ENCODE measurements at places on chromosomes 5 and 9. TPM values are rescaled to one million over a fixed set of nuclear protein-coding genes. Genes with fewer than 3 reads are reported as not detected.

DNA sequence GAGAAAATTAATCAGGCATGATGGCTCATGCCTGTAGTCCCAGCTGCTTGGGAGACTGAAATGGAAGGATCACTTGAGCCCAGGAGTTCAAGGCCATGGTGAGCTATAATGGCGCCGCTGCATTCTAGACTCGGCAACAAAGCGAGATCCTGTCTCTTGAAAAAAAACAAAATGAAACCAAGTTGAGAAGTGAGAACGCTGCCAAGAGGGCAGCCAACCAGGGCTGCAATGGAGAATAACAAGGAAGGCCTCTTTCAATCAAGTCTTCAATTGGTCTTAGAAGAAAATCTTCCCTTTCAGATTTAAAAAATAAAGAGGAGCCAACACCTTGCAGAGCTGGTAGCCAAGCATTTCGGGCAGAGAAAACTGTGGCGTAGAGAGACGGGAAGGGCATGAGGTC, 14.7 kb downstream of the KIAA1958 start:
- DNase-seq, result no peak

Gene F12
- 0.40 TPM for total RNA-seq

DNA sequence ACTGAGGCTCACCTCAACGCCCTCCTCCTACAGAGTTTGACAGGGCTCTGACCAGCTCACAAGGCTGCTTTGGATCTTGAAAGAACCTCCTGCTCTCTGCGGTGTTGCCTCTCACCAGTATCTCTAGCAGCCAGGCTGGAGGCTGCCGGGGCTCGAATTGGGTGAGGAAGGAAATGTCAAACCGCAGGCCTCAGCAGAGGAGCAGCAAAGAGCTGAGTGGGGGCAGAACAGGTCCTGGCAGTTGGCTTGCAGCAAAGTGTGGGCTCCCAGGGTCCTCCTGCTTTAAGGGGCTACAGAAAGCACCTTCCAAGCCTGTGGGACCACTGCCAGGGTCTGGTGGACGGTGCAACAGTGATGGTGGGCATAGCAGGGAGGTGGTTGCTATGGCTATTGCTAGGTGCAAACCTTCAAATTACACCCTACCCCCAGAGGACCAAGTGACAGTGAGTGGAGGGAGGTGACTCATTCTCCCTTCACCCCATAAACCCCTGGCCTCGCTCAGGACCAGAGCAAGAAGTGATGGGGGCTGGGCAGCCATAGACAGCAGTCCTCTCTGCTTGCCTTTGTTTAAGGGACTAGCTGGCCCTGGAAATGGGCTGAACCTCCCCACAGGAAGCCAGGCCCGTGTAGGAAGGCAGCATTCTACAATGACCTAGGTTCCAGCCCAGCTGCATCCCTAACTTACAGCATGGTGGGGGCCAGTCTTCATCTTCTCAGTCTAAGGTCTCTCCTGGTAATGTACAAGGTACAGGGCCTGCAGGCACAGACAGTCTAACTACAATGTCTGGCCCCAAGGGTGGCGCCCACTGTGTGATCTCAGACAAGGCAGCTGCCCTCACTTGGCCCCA, 18.7 kb downstream of the LCP2 start:
- no peak for DNase-seq

Gene NFIB
- 164 TPM for total RNA-seq

Gene PCDHA1
- total RNA-seq, result under 0.01 TPM

- DNase-seq, result no peak
Measured at GRCh38 chr5:111731638-111732037, 25.4 kb downstream of the NREP start.

Gene TAS2R1
- not detected for total RNA-seq

DNA sequence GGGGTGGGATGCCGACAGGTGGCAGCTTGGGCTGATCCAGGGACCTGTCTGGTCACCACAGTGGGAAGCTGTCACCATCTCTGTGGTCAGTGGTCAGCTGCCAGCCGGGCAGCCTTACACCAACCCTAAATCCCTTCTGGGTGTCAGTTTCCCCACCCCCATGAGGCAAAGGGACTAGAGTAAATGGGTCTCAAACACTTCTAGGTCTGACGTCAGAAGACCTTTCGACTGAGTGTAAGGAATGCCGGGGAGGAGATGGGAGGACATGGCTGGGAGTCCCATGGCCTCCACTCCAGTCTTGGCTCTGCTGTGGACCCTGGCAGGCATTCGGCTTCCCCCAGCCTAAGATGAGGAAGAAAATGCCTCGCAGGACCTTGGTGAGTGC, 40.3 kb upstream of the SLC25A51 start:
- no peak for DNase-seq

DNA sequence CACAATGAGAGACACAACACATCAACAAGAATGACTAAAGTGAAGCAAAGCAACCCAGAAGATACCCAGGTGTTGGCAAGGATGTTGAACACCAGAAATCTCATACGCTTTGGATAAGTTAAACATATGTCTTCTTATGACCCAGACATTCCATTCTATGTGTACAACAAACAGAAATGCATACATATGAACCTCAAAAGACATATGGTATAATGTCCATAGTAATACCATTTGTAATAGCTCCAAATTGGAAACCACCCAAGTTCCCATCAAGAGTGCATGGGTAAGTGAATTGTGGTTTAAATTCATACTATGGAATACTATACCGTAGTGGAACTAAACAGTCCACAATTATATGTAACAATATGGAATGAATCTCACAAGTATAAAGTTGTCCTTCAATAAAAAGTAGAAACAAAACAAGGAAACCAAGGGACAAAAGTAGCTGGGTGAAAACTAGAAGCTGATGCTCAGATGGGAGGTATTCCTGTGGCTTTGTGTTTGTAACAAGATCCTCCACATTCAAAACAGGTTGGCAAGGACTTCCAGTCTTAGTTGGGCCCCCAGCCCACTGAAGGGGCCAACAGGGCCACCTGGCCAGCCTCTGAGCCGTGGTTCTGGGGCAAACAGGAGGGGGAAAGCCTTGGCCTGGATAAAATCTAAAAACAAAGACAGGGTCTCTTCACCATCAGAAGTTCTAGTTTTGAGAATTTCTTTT, 171.8 kb upstream of the PITX1 start:
- DNase-seq, result no peak

DNA sequence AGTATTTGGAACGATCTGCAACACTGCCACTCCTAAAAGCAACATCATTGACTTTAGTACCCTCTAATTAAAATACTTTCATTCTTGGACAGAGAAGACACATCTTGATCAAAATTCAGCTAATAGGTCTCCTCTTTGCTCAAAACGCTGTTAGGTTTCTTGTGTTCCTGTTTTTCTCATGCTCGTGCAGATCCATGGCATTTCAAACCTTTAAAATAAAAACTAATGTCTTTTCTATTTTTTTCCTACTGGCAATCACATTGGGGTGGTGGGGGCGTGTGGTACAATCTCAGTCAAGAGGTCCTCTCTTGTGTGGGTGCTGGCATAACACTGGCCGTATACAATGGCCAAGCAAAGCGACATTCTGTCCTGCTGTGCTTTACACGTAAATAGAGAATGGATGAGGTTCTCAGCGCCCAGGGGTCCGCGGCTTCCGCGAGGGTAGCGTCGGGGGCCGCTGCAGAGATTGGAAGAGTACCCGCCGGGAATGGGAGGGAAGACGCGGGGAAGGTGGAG, 315 bp upstream of the GPR150 start:
- no peak for DNase-seq

Gene TRIM7
- 0.99 TPM for total RNA-seq

GRCh38 chr5:14413331-14413750, 168.3 kb upstream of the OTULINL start:
- no peak for DNase-seq

Gene ELOVL7
- total RNA-seq, result under 0.01 TPM
